Skin of body (tissue), 3 donors: ENCODE measurements at places on chromosomes 1 and 21.

DNA sequence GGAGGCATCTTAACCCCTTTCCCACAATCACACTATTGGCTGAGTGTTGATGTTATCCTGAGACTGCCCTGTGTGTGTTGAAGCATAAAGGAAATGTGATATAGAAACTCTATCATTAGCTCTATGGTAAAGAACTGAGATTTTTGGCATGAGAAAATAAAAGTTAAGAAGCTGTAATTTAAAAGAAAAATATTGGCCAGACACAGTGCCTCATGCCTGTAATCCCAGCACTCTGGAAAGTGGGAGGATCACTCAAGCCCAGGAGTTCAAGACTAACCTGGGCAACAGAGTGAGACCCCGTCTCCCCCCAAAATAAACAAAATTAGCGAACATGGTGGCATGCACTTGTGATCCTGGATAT, 14.2 kb upstream of the RIPK4 start:
- DNase-seq, result no peak

DNA sequence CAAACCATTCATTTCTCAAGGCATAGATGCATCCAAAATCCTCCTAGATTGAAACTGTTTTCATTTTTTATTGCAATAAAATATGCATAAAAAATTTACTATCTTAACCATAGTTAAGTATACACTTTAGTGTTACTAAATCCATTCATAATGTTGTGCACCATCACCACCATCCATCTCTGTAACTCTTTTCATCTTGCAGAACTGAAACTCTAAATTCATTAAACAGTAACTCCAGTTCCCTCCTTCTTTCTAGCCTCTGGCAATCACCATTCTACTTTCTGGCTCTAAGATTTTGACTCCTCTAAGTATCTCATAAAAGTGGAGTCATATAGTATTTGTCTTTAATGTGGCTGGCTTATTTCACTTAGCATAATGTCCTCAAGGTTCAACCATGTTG, 236.8 kb downstream of the SMYD3 start:
- no peak for DNase-seq

DNA sequence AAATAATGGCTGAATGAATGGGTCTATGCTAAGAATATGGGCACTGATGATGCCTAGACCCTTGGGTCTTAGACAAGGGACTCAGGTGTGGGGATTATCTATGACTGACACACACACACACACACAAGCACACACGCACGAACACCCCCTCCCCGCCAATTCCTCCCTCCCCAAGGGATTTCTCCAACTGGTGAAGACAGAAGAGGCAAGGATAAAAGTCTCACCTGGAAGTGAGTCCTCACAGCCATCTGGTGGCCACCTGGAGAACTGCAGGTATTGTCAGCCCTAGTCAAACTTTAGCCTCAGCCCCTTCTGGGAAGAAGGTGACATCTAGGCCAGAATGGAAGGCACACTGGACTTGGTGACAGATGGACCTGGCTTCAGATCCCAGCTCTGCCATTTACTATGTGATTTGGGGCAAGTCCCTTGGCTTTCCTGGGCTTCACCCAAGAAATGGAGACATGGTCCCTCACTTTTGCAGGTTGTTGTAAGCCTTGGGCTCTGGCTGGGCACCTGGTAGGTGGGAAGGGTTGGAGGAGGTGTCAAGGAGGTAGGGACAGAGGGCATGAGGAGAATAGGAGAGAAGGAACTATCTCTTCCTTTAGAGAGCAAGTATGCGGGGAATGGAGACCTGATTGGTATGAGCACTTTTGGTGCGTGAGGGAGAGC, 4.0 kb upstream of the GPR3 start:
- no peak for DNase-seq

DNA sequence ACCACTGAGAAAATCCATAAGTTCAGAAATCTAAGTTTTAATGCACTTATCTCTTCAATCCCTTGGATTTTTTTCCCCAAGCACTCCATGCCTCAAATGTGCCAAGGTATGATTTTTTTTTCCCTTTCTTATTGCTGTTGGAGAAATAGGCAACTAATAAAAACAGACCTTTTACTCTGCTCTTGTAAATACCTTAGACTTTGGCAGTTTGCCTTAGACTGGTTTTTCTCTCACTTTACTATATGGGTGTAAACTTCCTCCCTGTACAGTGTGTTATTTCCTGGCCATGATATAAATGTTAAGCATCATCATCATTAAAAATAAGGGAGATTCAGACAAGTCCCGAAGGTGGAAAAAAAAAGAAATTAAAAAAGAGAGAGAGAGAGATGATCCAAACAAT, 65.7 kb downstream of the LRRC8C start:
- DNase-seq, result no peak
